ENCODE measurements at places on chromosomes 16 and 17. TPM values are rescaled to one million over a fixed set of nuclear protein-coding genes. Genes with fewer than 3 reads are reported as not detected.

DNA sequence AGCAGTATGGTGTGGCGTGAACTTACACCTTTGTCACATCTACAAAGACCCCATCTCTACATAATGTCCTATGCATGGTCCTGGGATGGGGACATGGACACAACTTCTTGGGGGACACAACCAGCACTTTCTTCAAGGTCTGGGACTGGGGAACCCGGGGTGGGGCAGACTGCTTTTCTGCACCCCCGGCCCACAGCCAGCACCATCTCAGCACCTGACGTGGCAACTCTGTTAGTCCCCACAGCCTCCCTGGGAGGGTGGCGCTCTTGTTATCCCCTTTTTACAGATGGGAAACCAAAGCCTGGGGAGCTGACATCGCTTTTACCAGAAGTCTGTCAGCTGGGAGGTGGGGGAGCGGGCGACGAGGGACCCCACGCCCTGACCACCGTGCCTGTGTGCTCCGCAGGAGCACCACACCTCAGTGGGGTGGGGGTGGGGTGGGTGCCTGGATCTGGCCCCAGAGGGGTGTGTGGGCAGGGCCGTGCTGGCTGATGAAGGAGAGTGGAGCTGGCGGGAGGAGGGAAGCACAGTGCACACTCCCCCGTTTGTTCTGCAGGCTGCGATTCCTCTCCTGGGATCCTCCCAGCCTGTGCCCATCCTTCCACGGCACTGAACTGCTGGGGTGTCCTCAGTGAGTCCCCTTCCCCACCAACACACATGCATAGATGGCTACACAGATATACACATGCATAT, 115.4 kb upstream of the GSE1 start:
- no peak overlapping the region for H3K27ac ChIP-seq
- H3K4me1 ChIP-seq = peaks cover 2% of the 10 kb centered on the region
- no peaks in the 10 kb centered on the region for H3K27me3 ChIP-seq
- DNase-seq = no peak
- no peak overlapping the region for H3K4me3 ChIP-seq

The CTRL gene
- 3.2 TPM for total RNA-seq

GRCh38 chr17:19268611-19269010, 31.4 kb downstream of the EPN2 start:
- no peaks in the 10 kb centered on the region for H3K36me3 ChIP-seq
- H3K4me3 ChIP-seq = no peak overlapping the region
- peaks cover 96% of the 10 kb centered on the region for H3K4me1 ChIP-seq

DNA sequence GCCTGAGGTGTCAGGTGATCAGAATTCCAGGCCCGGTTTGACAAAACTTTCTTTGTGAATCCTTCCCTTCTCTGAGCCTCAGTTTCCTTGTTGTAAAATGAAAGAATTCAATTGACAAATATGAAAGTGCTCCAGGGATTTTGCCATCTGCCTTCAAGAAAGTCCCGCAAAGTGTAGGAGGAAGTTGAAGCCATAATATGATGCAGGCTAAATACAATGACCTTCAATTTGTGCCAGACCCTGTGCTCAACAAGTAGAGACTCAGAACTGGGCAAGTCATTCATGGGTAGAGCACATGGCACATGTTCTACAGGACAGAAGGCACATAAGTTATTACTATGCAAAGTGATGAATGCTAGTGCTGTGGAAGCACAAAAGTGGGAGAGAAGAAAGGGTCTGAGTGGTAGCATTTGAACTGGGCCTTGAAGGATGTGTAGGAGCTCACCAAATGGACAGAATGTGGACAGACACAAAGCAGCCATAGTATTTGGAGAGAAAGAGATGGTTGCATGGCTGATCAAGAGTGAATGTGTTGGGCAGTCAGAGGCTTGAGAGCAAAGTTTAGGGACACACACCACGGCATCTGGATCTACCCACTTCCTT, 2.4 kb upstream of the SCIMP start:
- no peak overlapping the region for H3K27ac ChIP-seq
- no peaks in the 10 kb centered on the region for H3K4me1 ChIP-seq
- H3K36me3 ChIP-seq = no peaks in the 10 kb centered on the region
- no peaks in the 10 kb centered on the region for H3K27me3 ChIP-seq
- H3K4me3 ChIP-seq = no peak overlapping the region

The TEKT5 gene
- total RNA-seq = not detected

DNA sequence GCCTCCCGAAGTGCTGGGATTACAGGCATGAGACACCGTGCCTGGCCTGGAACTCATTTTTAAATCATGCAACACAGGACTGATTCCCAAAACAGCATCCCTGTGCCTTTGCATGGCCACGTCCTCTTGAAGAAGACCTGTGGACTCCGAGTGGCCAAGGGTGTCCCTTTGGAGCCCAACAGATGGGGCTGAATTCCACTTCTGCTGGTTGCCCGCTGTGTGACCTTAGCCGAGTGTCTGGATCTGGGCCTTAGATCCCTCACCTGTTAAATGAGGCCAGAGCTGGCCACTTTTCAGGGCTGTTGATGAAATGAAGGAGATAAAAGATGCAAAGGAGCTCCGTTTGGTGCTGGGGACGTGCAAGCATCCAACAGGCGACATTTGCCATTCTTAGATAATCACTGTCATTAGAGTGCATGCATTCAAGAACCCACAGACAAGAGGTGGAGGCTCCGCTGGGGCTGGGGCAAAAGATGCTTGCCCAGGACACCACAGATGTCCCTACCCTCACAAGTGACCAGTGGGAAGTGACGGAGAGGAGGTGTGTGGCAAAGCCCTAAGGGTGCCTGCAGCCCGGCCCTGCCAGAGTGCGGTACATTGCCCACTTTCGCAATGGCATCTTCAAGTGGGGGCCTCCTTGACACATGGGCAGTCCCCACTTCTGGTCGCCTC, 354.1 kb upstream of the TNRC6C start:
- no peak overlapping the region for H3K4me3 ChIP-seq
- DNase-seq = no peak
- H3K27ac ChIP-seq = peak overlapping the region; percentile 92
- H3K27me3 ChIP-seq = no peaks in the 10 kb centered on the region

The PIGS gene
- total RNA-seq = 22.8 TPM

- no peaks in the 10 kb centered on the region for H3K27me3 ChIP-seq
- H3K27ac ChIP-seq = no peak overlapping the region
- H3K4me1 ChIP-seq = no peaks in the 10 kb centered on the region
- H3K4me3 ChIP-seq = no peak overlapping the region
- H3K36me3 ChIP-seq = no peaks in the 10 kb centered on the region
These were observed 18.4 kb downstream of the EFCAB5 start for GRCh38 chr17:29959658-29960337.

DNA sequence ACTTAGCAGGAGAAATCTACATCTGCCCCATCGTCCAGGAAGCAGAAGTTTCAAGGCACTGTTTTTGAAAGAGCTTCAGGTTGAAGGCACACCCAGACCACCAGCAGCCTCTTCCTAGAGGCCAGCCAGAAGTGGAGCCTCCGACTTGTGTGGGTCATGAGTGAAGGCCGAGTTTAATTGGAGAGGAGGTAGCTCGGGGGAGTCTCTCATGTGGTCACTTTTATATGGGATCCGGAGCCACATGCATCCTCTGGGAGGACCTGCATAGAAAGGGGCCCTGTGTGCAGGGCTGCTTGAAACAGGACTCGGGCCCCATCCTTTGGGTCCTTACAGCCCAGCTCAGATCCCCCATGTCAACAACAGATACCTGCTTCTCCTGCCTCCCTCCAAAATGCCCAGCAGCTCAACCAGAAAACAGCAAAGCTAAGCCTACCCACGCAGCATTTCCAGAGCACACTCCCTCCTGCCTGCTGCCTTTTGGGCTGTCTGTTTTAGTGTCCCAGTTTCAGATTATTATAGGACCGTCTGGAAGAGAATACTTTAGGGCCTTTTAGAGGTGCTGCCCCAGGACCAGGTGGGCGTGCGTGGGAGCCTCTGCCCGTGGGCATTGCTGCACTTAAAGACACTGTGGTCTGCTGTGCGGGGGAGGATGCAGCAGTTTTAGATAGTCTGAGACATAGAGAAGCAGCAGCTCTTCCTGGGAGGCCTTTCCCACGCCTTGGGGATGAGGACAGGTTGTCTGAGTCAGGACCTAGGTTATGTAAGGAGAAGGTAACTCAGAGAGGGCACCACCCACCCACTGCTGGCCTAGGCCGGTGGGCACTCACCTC, 29.5 kb downstream of the MPRIP start:
- no peak for DNase-seq
- H3K36me3 ChIP-seq = peaks cover 7% of the 10 kb centered on the region
- no peaks in the 10 kb centered on the region for H3K27me3 ChIP-seq
- H3K4me3 ChIP-seq = no peak overlapping the region

GRCh38 chr16:11349599-11350276, 4.5 kb downstream of the RMI2 start:
- no peak overlapping the region for H3K4me3 ChIP-seq
- H3K27me3 ChIP-seq = no peaks in the 10 kb centered on the region
- no peaks in the 10 kb centered on the region for H3K36me3 ChIP-seq
- peaks cover 43% of the 10 kb centered on the region for H3K4me1 ChIP-seq
- peak overlapping the region; percentile 89 for H3K27ac ChIP-seq

DNA sequence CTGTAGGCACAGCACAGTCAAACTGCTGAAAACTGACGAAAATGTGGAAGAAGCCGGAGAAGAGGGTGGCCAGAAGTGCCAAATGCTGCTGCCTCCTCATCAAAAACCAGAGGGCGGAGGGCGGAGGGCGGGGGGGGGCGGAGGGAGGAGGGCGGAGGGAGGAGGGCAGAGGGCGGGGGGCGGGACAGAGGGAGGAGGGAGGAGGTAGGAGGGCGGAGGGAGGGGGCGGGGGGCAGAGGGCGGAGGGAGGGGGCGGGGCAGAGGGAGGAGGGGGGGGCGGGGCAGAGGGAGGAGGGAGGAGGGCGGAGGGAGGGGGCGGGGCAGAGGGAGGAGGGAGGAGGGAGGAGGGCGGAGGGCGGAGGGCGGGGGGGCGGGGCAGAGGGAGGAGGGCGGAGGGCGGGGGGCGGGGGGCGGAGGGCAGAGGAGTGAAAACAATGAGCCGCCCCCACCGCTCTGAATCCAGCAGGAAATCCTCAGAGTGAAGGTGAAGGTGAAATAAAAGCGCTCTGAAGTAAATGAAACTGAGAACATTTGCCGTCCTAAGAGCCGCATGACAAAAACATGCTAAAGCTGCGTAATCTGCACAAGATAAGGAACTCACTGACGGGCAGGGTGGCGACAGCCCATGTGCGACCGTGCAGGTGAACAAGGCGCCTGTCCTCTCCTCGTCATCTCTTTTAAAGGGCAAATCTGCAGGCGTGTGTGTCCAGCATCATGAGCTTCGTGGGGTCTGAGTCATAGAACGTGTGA, 22.6 kb upstream of the CBFA2T3 start:
- no peak overlapping the region for H3K4me3 ChIP-seq
- H3K27me3 ChIP-seq = no peaks in the 10 kb centered on the region
- H3K4me1 ChIP-seq = no peaks in the 10 kb centered on the region
- no peaks in the 10 kb centered on the region for H3K36me3 ChIP-seq

DNA sequence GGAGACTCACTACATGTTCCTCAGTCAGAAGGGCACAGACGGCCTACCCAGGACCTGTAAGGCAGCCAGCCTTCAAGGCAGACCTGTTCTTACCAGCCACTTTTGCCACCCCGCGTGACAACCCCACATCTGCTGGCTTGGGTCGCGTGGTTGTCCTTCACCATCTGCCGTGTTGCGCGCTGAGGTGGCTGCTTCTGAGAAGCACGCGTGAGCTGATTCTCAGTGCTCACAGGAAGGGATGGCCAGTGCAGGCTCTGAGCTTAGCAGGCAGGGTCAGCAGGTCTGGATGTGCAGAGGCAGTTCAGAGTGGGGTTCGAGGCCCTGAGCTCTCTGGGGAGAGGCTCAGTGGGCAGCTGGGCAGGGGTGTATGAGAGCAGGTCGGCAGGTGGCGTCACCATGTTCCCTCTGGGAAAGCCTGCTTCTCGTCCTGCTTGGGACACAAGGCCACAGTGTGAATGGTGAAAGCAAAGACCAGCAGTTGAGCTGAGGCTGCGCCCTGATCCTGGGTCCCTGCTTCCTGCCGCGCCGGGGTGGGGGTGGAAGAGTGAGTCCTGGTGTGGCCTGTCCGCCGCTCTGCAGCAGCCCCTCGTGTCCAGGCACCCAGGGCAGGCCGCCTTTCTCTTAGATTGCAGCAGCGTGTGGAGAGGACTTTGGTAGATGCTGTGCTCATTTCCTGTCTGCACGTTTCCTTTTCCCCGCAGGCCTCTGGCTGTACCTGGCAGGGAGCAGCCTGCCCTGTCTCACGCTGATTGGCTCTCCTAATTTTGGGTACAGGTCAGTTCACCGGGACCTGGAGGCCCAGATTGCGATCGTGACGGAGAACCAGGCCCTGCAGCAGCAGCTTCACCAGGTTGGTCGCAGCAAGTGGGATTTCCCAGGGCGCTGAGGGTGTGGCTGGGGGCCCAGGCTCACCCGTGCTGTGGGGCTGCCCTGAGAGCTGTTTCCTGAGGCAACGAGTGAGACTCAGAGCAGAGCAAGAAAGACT, 36.0 kb downstream of the PGS1 start:
- no peak for DNase-seq
- peaks cover 49% of the 10 kb centered on the region for H3K4me1 ChIP-seq
- no peak overlapping the region for H3K4me3 ChIP-seq
- no peaks in the 10 kb centered on the region for H3K27me3 ChIP-seq

The WDR81 gene
- 57.2 TPM for total RNA-seq
